HEK293T (cell line): ENCODE measurements at places on chromosomes 5 and 9.

DNA sequence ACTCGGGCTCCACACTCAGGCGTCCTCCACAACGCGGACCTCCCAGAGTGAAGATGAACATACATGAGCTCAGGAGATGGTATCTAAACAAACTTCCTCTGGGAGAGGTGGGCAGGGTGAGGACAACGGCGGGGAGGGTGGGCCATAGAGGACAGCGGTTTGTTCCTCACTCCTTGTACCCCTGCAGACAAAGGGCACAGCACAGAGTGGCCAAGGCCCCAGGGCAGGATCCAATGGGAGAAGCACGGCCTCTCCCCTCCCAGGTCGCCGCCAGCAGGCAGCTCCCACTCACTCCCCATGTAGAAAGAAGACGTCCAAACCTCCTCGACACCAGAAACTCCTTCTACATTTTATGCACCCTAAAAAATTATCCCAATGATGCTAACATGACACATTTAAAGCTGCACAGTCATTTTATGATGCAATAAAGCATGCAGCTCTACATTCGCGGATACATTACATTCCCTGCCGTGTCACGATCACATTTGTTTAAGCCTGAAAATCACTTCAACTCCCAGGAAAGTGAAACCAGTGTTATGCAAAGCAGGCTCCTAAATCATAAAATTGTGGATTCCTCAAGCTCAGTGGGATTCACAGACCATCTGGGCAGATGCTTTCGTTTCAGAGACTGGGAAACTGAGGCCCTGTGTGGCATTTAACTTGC is 87.5 kb upstream of the SARDH start:
- no peak for DNase-seq

DNA sequence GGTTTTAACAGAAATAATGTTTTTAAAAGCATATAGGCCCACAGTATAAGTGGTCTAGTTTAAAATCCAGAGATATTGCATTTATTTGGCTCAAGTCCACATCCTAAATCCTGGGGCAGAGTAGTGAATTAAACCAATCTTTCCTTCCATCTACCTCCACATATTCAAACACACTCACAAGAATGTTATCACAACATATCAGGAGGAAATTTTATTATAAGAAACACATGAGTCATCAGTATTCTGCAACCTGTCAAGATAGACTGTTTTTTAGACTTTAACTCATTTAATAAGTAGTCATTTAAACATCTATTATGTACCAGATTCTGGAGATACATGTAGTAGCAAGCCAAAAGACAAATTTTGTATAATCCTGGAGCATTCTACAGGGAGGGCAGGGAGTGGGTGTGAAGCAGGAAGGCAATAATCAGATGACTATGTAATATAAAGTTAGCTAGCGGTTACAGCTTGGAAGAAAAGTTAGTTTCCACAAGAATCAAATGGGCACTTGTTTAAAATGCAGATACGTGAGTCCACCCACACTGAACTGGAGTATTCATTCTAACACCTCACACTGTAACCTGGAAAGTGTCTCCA is 187.3 kb upstream of the PIK3R1 start:
- no peak for DNase-seq

- no peak for DNase-seq
Observed at GRCh38 chr5:54612711-54613110, 95.2 kb downstream of the SNX18 start.

- DNase-seq, result no peak
Observed at GRCh38 chr5:177393206-177393765, 7.2 kb downstream of the PFN3 start.

GRCh38 chr9:81513059-81513458 is 176.3 kb downstream of the TLE1 start:
- DNase-seq, result no peak

DNA sequence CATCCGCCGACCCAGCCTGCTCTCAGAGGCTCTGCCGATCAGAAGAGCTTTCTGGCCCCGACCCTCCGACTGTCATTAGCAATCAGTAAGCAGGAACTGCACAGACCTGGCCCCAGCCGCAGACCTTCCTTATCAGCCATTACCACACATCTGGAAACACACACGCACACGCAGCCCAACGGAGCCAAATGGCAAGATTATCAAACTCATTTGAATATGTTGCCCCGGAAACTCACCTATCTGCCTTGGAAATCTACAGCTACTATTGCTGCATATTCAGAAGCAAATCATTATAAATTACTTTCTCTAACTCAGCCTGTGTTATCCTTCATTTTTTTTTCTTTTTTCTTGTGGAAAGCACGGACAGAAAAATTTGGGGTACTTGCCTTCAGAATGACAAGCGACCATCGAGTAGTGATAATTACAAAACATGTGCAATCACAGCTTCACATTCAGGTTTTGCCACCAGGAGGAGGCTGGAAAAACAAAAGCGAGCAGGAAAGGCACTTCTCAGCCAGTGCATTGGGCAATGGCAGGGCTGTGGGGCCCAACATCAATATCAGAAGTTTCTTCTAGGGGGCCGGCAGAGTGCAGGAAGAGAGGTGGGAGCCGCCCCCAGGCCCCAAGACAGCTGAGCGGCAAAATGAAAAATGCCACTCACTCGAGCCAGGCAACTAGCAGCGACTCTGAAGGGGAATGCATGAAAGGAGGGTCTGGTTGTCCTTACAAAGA is 122.3 kb downstream of the VAV2 start:
- DNase-seq, result no peak
